GM23248 (cell line): ENCODE measurements at places on chromosomes 7 and 10.

DNA sequence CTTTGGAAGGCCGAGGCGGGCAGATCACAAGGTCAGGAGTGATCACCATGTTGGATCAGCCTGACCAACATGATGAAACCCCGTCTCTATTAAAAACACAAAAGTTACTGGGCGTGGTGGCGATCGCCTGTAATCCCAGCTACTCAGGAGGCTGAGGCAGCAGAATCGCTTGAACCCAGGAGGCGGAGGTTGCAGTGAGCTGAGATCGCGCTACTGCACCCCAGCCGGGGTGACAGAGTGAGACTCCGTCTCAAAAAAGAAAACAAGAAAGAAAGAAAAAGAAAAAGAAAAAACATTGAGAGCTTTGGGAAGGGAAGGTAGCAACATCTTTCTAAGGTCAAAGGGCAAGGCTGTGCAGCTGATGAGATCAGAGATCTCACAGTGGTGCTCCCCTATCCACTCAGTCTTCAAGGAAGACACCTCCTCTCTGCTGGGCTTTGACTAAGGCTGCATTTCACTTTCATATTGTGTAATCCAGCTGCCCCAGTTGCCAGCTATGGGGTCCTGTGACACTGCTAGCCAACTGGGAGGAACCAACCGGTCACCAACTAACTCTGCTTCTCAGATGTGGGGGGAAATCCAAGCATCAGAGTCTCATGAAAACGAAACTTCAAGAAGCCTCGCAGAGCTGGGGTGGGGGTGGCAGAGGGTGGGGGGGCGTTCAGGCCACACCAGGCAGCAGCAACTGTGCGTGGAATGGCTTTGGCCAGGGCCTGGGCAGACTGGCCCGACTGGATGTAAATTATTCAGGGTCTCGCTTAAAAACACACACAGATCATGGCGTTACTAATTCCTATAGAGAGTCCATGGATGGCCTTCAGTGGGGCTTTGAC, 1.5 kb downstream of the IL15RA start:
- peak; percentile 68 for DNase-seq

- DNase-seq = no peak
These were observed 269.3 kb upstream of the TEX47 start for GRCh38 chr7:89064831-89065230.

GRCh38 chr7:29416938-29417305, 146.7 kb upstream of the PRR15 start:
- no peak for DNase-seq

DNA sequence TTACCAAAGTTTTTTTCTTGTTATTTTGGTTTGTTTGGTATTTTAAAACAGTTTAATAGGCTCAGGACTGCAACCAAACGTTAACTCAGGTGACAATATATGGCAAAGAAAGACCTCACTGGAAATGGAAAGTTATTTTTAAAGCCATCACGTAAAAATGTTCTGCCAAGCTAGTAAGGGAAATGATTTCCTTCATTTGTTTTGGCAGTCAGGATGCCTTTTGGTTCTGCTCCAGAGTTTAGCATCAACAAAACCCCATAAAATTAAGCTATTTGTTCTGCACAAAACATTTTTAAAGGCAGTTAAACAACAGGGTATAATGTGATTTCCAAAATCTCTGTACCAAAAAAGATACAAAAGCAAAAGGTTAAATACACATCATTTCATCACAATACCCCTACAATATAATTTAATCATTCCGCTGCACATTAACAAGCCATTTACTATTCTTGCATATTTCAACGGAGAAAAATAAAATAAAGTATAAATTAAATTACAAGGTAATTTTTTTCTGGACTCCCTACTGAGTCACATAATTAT, 172.4 kb downstream of the SEMA3E start:
- DNase-seq = no peak

DNA sequence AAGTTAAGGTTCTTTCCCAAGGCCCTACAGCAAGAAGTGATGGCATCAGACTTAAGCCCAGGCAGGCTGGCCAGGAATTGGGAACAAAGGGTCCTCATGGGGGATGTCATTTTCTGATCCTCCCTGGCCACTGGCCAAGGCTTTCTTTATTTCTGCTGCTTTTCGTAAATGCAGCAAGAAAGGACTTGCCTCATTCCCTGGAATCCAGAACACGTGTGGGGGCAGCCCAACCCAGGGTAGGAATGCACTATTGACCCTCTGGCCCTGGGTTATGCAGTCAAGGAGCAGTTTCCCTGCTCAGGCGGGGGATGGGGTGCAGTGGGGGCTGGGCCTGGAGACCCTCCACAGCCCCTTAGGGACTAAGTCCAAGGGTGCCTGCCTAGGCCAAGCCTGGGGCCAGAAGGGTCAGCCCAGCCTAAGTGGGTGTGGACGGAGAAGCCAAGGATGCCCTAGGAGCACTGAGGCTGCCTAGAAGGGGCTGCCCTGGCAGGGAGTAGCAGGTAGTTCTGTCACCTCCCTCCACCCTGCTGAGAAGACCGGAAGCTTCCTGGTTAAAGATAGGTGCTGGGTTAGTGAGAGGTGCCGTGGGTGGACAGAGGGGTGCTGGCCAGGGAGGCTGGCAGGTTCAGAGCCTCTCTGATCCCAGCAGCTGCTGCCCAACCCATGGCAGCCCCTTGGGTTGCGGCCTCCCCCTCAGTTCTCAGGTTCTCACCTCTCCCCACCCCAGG, 179.2 kb downstream of the SH3PXD2A start:
- DNase-seq = peak; percentile 74

GRCh38 chr10:51425431-51425830, 274.0 kb downstream of the CSTF2T start:
- DNase-seq = peak; percentile 39

DNA sequence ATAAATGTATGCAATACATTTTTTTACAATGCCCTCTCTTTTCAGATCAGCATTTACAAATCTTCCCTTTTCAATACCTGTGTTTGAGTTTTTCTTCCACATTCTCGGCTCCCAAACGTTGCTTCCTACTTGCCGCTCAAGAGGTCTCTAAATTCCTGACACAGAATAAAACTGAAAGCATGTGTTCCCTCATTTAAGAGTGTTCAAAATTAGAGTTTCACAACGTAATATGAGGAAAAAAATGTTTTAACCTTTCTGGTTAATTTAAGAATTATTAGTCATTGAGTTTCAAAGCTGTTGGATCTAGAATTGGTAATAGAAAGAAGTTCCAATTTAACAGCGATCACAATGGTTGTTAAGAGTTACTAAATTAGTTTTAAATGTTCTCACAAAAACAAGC, 100.4 kb downstream of the ARID5B start:
- no peak for DNase-seq

DNA sequence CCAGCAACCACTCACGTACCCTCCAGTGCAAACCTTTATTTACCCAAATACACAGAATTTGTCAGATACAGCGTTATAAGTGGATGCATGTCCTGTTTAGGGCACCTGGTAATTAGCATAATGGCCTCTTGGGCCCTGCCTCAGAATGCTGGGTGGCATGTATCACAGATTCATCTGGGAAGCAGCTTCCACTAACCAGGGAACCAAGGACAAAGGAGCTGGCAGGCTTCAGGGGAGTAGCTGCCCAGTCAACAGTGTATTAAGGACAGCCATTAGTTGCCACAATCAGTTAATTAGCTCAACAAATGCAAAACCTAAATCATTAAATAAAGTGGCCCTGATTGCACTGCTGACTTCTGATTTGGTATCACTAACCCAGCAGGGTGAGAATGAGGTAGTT, 105.7 kb downstream of the RAPGEF5 start:
- no peak for DNase-seq

GRCh38 chr10:7306147-7306546, 104.7 kb downstream of the SFMBT2 start:
- peak; percentile 57 for DNase-seq

DNA sequence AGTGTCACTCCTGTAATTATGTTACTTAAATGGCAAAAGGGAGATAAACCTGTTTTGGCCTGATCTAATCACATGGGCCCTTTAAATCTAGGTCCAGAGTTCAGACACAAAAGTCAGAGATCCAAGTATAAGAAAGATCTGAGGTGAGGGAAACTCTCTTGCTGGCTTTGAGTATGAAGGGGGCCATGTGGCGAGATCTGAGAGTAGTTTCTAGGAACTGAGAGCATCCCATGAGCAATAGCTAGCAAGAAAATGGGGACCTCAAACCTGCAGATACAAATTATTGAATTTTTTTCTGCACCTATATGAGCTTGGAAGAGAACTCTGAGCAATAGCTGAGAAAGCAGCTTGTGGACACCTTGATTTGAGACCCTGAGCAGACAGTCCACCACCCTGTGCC, 27.6 kb downstream of the ANKRD7 start:
- no peak for DNase-seq

DNA sequence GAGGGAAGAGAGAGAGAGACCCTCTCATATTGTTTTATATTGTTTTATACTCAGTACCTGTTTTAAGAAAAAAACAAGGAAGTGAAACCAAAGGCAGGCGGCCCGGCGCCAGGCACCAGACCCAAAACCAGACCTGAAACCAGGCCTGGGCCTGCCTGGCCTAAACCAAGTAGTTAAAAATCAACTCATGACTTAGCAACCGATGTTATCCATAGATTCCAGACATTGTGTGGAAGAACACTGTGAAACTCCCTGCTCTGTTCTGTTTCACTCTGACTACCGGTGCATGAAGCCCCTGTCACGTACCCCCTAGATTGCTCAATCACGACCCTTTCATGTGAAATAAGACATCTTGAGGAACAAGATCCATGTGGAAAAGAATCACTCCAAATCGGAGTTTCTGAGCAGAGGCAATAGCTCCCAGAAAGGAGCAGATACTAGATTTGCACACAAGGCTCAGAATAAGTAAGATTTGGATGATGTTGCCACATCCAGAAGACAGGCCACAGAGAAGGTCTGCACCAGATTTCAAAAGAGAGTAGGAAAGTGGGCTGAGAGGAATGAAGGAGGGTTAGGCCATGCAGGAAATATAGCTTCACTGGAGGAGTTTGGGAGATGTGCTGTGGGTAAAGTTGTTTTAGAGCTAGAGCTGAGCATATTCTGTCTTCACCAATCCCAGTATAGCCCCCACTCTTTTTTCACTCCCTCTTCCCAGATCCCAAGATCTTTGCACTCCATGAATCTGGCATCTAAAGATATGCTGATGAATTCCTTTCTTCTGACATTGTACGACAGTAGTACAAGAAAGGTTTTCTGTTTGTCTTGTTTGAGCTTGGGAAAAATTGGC, 8.8 kb upstream of the ZNF248 start:
- DNase-seq = no peak

- no peak for DNase-seq
These were observed 121.6 kb downstream of the LRRC18 start for GRCh38 chr10:48818081-48818480.

- DNase-seq = no peak
These were observed 10.6 kb upstream of the ARID5B start for GRCh38 chr10:61890881-61891409.

GRCh38 chr7:41047211-41047610, 655.7 kb downstream of the INHBA start:
- no peak for DNase-seq

- peak; percentile 31 for DNase-seq
These were observed 48.9 kb downstream of the DLG5 start for GRCh38 chr10:77877441-77878344.

DNA sequence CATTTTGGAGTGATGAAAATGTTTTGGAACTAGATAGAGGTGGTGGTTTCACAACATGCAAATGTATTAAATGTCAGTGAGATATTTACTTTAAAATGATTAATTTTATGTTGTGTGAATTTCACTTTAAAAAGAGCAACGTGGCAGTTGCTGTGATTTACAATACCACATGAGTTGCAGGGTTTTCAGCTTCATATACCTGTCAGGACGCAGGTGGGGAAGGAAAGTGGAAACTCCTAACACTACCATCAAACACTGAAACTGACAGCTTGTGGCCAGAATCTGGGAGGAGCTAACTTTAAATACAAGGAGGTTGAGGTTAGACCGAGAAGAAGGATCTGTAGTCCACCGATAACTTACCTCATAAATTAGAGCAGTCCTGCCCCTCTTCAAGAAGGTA, 168.9 kb upstream of the TMEM72 start:
- DNase-seq = no peak

GRCh38 chr7:57201021-57201894, 69.0 kb upstream of the ZNF479 start:
- DNase-seq = no peak
